ENCODE measurements at places on chromosomes 12 and 14.

GRCh38 chr12:92574911-92575570 is 127.7 kb upstream of the PLEKHG7 start:
- no peak for DNase-seq

DNA sequence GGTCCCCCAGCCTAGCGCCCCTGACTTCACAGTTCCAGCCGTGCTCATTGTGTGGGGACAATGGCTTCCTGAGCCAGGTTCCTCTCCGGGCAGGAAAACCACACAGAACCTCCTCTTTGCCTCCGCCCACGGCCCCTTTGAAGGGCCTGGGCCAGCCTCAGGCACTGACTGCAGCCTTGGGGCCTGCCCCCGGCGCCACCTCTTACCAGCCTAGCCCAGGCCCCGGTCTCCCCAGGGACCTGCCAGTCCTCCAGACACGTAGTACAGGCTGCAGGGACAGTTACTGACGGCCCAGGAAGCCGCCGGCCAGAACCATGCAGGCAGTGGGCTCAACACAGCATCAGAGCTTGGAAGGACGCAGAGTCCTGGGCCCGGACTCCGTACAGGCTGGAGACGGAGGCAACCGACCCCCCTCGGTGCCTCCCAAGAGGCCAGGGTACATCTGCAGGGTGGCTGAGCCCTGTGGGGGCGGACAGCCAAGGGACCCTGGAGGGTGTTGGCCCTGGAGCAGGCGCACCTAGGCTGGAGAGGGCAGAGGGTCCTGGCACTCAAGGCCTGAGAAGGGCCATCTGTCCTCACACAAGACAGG is 20.9 kb upstream of the NUDT14 start:
- DNase-seq, result peak; percentile 67

DNA sequence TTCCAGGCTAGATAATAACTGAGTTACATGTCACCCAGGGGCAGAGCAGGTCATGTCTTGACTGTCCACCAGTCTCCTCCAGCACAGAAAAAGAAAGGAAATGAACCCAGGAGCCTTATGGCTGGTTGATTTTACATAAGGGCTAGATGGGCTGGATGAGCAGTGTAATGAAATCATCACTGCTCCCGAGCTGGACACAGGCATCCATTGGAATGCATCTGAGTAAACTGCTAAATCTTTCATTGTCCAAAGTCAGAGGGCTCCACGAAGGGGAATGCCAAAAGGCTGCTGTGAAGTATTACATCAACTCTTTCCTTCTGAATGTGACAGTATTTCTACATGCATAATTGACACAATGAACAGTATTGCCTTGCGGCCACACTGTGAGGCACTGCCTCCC is 30.1 kb upstream of the TSPAN11 start:
- DNase-seq, result no peak

- DNase-seq, result no peak
Observed at GRCh38 chr12:120229071-120229486, 28.2 kb upstream of the RPLP0 start.

DNA sequence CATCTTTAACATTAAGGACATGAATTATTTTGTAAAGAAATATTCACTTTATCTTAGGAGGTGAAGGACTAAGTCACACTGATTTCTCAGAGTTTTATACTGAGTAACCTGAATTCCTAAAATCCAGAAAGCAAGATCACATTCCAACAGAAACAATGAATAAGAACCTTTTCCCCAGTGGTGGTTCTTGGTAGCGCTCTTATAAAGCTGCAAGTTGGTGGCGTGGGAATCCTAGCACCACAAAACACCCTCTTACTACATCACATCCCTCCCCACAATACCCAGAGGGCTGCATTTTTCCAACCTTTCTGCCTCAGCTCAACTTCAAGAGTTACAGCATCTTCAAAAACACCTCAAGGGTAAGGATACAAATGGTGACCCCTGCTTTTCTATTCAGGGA is 44.0 kb upstream of the SMUG1 start:
- no peak for DNase-seq

GRCh38 chr12:3630621-3631271 is 122.2 kb downstream of the CRACR2A start:
- no peak for DNase-seq

GRCh38 chr14:39860596-39861228 is 428.5 kb upstream of the FBXO33 start:
- no peak for DNase-seq

DNA sequence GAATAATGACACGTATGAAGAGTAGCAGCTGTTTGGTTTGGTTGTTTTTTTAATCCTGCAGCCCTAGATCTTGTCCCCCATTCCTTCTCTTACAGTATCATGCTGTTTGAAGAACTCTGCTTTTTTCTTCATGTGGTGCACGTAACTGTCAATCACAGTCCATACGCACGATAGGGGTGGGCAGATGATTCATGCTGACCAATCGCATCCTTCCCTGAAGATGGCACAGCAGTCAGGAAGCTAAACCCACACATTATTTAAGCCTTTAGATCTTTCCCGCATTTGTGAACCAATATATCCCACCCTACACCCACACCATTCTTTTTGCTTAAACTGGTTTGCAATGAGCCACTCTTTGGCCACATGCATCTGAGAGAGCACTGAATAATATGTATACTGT is 158.9 kb upstream of the PLEKHA5 start:
- no peak for DNase-seq

DNA sequence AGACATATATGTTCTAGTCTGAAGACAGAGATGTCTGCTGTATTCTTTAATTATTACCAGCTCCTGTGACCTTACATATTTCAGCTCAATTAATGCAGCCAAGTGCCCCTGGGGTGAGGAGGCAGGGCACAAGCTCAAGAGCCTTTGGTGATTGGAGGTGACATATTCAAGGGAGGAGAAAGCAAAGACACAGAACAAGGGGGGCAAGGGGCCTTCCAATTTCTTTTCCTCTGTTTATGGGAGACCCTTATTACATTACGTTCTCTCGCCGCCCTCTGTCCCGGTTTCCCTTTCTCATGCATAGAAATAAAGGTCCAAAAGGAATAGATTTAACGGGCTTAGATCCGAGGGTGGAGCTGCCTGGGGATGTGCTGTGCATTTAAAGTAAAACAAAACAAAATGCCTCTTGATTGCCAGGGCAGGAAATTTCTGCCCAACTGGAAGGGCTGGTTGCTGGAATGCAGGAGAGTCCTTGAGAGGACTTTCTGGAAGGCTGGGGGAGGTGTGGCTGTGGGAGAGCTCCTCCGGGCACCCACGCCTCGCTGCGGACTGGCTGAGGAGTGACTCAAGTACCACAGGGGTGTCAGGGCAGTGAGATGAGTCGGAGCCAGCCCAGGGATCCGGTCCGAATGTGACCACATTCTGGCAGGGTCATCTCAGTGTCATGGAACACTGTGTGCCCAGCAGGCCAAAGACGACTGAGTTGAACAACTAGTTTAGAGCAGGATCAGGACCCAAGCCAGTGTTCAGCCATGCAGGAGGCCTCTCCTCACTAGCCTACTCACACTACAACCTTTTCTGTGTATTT is 32.1 kb upstream of the GSG1 start:
- no peak for DNase-seq

DNA sequence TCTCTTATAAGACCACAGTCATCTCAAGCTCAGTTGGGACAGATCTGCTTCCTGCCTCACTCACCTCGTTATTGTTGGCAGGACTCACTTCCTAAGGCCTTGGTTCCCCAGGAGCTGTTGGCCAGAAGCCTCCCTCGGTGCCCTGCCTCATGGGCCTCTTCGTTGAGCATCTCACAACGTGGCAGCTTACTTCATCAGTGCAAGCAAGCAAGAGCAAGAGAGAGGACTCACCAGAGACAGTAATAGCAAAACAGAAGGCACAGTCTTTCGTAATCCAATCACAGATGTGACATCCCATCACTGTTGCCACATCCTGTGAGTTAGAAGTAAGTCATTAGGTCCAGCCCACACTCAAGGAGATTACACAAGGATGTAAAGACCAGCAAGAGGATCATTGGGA is 5.1 kb upstream of the NUMB start:
- DNase-seq, result peak; percentile 59

Measured in stimulated activated CD4-positive, alpha-beta T cell treated with anti-CD3 and anti-CD28 coated beads, Interleukin-15, amount 100 ng/mL, for 24 hours (primary cell).